Esophagus squamous epithelium (tissue), 5 donors: ENCODE measurements at places on chromosomes 1 and 21.

DNA sequence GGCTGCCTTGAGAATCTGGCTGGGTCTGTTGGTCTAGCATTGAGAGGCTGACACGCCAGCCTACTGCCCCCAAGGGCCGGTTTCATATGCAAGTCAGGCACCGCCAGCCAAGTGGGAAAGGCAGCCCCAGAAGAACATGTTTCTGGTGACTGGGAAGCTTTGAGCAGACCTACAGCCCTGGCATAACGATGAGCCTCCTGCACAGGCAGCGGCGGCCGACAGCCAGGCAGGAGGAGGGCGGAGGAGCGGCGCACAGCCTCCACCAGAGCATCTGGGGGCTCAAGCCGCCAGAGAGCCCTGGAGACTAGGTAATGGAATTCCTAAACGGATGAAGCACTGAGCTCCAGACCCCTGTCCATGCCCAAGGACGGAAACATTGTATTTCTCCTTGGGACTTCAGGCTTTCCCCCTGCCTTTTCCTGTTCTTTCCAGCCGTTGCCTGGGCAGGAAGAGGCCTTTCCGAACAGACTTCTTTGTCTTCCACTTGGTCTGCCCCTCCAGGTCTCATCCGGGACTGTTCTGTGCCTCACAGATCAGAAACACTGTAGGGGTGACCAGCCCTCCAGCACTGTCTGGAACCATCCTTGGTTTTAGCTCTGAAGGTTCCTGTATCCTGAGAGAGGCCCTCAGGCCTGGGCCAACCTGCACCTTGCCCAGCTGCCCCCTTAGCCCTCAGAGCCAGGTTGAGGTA, 59.5 kb downstream of the IRF2BP2 start:
- no peak for DNase-seq

DNA sequence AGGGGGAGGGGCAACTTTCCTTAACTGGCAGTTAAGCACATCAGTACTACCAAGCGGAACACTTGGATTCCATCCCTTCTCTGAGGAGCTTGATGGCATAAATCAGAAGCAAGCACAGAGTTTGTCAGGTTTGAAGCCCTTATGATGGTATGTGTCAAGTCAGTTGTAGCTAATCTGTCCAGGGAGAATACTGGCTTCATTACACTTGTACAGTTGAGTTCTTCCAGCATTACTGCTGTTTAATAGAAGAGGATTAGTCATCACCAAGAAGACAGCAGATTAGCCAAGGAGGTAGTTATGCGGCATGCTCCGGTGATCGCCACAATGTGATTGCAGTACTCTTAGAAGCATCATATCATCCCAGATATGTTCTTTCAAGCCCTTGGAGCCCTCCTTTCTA, 2.1 kb upstream of the TDRD5 start:
- no peak for DNase-seq

GRCh38 chr1:170530972-170531757, 801 bp upstream of the GORAB start:
- no peak for DNase-seq

- DNase-seq: no peak
Observed at GRCh38 chr1:161287482-161288054, 22.2 kb downstream of the MPZ start.

GRCh38 chr1:10775763-10776162, 20.7 kb downstream of the CASZ1 start:
- DNase-seq: no peak

DNA sequence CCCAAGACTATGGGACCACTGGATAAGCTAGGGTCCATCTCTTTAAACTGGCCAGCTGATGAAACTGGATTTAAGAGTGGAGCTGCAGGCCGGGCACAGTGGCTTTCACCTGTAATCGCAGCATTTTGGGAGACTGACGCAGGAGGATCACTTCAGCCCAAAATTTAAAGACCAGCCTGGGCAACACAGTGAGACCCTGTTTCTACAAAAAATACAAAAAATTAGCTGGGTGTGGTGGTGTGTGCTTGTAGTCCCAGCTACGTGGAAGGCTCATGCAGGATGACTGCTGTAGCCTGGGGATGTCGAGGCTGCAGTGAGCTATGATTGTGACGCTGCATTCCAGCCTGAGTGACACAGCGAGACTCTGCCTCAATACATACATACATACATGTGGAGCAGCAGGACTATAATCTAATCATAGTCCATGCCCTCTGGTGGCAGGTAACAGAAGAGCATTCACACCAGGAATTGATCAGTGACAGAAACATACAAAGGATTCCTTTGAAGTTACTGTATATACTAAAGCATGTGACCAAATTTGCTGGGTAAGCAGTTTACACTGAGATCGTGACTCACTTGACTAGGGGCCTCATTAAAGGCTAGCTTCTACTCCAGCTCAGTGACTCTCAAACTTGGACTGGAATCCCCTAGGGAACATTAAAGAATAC, 101.5 kb upstream of the SLFNL1 start:
- no peak for DNase-seq
